Activated CD4-positive, CD25-positive, alpha-beta regulatory T cell (primary cell): ENCODE measurements at places on chromosomes 3 and 15.

DNA sequence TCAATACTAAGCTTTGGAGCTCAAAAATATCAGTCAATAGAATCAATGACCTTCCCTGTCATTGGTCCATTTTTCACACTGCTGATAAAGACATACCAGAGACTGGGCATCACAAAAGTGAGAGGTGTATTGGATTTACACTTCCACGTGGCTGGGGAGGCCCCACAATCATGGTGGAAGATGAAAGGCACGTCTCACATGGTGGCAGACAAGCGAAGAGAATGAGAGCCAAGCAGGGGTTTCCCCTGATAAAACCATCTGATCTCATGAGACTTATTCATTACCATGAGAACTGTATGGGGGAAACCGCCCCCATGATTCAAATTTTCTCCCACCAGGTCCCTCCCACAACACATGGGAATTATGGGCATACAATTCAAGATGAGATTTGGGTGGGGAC, 81.9 kb downstream of the ANXA2 start:
- no peak for DNase-seq

DNA sequence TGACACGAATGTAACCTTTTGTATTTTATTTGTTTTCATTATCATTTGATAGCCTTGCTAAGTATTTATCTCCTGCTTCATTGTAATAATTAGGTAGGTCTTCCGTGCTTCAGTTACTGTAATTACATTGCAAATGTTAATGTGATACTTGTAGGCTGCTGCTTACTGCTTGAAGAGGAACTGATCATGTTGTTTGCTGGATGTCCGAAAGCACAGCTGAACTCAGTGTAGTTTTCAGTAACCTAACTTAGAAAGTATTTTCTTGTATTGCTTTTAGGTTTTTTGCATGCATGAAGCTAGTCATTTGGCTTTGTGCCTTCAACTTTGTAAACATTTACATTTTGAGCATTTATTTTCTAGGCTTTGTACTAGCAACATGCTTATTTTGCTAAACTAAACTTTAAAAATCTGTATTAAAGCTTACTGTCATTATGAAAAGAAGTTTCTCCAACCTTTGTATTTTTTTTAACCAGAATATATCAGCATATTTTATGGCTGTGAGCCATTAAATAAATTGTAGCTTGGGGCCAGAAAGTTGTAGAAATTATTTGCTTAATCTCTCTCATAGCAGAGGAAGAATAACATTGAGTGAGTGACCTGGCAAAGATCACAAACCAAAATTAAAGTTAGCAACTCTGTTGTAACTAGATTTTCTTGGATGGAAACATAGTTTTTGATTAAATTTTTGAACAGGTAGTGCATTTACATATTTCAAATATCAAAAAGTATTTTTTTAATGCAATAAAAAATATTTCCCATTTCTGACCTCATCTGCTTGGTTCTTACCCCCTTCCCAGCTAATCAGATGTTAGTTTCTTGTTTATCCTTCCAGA, 30.7 kb downstream of the SACM1L start:
- DNase-seq, result no peak

DNA sequence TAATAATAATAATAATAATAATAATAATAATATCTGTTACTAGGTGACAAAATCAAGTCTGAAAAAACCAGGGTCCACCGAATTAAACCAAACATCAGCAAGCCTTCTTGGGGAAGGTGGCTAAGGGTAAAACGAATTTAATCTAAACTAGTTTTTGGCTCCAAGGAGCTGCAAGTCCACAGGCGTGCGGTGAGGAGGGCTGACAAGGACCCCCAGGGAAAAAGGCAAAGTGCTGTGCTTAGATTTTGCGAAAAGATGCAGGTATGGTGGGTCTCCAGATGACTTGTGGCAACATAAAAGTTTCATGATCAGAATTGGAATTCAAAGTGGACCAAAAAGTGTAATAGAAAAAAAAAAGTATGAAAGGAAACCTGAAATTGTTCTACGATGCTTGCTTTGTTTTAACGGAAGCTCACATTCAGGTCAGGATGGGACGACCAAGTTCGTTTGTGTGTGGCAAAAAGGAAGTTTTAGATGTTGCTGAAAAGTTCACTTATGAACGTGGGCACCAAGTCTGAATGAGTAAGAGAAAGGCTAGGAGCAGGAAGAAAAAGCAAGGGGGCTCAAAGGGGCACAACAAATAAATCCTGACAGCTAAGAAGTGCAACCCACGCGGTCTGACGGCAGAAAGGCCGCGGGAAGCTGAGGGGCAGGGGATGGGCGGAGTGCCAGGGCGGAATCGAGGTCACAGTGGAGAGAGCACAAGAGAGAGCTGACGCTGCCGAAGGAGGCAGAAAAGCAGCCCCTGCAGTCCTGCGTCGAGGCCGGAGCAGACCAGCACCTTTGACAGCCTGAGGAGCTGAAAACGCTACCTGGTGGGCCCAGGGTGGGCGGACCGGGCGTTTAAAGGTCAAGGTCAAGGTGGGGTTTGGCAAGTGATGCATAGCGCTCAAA, 1.1 kb downstream of the WDR82 start:
- DNase-seq, result peak; percentile 41

- no peak for DNase-seq
Observed at GRCh38 chr3:6825524-6825923, 35.4 kb upstream of the GRM7 start.

GRCh38 chr3:134503266-134503665, 17.4 kb downstream of the CEP63 start:
- DNase-seq, result no peak

DNA sequence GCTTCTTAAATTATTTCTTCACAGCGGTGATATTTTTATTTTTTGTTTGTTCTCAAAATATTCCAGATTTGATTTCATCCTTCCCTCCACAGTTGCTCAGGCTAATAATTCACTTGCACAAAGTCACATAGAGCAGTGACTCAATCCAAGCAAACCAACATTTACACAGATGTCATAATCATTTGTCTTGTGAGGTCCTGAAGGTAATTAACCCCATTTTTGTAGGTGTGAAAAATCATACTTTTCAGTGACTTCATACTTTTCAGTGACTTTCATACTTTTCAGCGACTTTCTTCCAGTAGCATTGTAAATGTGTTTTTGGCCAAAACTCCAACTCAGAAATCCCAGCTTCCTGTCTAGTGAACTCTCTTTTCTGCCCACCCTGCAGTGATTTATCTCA, 32.1 kb downstream of the CD200 start:
- DNase-seq, result no peak

- no peak for DNase-seq
Observed at GRCh38 chr3:128983293-128984069, 10.4 kb downstream of the CFAP92 start.

- no peak for DNase-seq
Observed at GRCh38 chr15:59532770-59533379, 78.7 kb upstream of the GCNT3 start.
